Activated CD8-positive, alpha-beta memory T cell treated with anti-CD3 and anti-CD28 coated beads for 4 hours (primary cell): ENCODE measurements at places on chromosomes 16 and 17.

DNA sequence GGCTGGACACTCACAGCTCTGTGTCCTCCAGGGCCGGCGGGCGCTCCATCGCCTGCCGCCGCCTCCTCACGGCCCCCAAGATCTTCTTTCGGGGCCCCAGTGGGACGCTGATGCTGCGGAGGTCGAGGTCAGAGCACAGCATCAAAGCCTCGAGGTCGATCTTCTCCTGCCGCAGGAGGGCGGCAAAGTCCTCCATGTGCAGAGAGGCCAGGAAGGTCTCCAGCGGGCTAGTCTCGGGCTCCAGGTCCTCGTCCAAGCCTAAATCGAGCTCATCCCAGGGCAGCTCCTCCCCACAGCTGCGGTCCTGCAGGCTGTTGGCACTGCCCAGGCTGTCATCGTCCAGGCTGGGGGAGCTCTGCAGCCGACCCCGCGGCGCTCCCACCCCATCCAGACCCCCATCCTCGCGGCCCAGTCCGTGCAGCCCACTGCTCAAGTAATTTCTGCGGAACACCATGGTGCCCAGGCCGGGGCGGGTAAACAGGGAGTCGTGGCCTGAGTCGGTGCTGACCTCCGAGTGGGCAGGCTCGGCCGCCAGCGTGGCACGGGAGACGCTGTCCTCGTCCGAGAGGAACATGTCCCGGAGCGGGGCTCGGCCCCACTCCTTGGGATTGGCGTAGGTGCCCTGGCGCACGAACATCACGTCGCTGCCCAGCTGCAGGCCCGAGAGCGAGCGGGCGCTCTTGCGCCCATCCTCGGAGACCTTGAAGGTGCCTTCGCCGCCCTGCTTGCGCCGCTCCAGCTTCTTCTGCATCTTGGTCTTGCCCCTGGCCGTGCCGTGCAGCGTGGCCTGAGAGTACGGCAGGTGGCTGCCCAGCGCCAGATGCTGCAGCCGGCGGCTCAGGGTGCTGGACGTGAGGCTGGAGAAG lies 3.4 kb downstream of the USH1G start:
- no peak for DNase-seq

DNA sequence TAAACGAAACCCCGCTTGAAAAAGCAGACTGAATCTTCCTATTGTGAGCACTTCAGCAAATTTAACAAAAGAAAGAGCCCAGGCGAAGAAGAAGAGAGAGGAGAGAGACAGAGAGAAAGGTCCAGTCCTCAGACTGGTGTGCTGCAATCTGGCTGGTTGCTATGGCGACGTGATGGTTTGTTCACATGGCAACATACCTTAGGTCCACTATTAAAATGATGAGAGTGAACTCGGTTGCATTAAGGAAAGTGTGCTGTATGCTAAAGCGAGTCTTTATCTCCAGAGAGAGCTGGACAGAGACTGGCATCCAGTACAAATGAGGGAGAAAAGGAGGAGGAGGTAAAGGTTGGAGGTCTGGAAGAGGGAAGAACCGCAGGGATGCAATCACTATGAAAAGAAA lies 271.8 kb upstream of the ZFHX3 start:
- DNase-seq, result no peak

DNA sequence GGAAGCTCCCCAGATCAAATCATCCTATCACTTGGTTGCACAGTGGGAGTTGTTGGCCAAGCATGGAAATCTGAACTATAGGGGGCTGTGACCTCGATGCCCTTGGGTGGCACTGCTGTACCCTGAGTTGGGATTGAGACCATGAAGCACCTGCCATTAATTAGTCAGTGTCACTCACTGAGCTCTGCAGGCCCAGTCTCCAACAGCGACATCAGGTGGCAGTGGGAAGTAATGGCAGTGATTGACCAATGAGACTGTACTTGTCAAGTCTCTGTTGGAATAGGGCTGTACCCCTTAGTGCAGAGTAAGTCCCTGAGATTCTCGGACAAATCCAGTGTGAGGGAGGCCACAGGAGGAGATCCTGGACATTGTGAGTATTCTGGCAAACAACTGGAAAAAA lies 118.0 kb upstream of the RPL38 start:
- no peak for DNase-seq

DNA sequence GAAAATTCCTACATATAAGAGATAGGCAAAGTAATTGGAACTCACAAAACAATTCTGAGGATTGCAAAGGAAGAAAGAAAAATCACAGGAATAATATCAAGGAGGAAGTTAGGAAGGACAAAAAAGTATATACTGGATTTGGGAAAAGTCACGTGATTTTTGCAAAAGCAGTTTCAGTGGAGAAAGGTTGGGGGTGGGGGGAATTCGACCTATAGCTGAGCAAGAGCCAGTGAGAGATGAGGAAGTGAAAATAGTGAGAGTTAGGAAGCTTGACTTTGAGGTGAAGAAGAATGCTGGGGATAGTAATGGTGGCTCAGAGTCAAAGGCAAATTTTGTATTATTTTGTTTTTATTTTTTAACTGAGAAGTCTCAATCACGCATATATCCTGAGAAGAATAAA lies 438.0 kb upstream of the PMFBP1 start:
- no peak for DNase-seq

GRCh38 chr17:62665599-62665998 lies 38.1 kb downstream of the MRC2 start:
- no peak for DNase-seq

DNA sequence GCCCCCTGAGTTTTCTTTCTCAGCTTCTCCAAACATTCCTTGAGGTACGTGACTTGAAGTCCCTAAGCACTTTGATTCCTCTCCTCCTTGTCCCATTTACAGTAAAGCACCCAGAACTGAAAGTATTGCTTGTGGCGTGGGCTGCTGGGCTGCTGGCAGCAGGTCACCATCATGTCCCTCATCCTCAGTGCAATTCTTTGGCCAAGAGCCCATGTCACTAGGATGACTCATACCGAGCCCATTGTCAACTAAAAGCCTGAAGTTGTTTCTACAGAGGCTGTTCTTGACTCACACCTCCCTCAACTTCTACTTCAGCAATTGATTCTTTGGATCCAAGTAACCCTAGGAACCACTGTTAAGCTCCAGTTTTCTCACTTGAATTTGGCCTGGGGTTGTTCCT lies 54.3 kb downstream of the KPNA2 start:
- no peak for DNase-seq

DNA sequence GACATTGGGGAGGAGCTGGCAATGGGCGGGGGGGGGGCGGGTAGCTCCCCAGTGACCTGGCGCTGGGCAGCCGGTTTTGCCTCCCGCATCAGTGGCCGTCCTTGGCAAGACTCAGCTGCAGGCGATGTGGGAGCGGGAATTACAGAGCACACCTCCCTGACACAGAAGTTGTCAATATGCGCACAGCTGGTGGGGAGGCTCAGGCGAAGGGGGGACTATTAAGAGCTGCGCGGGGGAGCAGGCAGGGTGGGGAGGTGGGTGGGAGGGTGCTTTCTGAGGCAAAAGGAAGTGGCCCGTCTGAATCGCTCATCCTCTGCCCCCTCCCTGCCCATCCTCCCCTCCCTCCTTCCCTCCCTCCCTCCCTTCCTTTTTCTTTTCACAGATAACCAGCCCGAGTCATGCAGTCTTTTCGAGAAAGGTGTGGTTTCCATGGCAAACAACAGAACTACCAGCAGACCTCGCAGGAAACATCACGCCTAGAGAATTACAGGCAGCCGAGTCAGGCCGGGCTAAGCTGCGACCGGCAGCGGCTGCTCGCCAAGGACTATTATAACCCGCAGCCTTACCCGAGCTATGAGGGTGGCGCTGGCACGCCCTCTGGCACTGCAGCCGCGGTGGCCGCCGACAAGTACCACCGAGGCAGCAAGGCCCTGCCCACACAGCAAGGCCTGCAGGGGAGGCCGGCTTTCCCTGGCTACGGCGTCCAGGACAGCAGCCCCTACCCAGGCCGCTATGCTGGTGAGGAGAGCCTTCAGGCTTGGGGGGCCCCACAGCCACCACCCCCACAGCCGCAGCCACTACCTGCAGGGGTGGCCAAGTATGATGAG lies 44.0 kb downstream of the SREBF1 start:
- no peak for DNase-seq

DNA sequence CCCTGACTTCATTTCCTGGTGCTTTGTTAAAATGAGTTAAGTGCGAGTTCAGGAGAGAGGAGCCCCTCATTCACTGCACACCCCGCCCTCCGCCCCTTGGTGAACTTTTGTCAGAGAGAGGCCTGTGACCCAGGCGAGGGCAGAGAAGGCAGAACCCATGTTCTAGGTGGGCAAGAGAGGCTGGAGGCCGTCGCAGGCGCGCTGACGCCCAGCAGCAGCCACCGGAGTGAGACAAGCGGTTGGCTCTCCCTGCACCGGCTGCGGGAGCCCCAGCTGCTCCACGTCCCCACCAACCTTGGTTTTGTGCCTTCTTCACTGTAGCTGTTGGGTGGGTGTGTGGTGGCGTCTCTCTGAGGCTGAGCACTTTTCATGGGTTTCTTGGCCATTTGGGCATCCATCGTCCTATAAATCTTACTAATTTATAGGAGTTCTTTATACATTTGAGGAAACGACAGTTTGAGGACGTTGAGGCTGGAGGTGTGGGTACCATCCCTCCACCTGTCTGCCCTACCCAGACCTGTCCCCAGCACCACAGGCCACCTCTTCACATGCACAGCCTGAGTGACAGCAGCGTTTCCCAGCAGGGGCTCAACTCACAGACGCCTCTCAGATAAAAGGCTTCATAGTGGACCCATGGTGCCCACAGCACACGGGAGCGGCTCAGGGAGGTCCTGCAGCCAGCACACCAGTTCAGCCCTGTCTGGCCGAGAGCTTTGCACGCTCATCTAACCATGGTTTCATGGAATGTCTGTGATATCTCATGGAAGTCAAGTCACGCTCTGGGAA lies 45.2 kb upstream of the CBFA2T3 start:
- no peak for DNase-seq

GRCh38 chr16:84308120-84308519 lies 13.4 kb downstream of the WFDC1 start:
- no peak for DNase-seq

- no peak for DNase-seq
These were observed 7.1 kb upstream of the IL32 start for GRCh38 chr16:3058139-3059030.

- DNase-seq, result no peak
These were observed 52.1 kb upstream of the CNEP1R1 start for GRCh38 chr16:49972961-49973360.

GRCh38 chr16:3582276-3583165 lies 5.3 kb upstream of the NLRC3 start:
- no peak for DNase-seq

DNA sequence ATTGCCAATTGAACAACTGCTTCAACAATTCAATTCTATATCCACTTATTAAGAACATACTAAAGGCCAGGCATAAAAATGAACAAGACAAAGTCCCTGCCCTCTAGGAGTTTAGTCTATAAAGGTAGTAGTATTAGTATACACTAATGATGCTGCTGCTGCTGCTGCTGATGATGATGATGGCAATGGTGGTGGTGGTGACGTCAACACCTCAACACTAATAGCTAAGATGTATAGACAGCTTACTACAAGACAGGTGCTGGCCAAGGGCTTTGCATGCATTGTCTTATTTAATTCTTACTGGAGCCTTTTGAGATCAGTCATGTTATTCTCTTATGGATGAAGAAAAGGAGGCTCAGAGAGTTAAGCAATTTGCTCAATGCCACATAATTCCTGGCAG lies 164.4 kb upstream of the ASIC2 start:
- no peak for DNase-seq

DNA sequence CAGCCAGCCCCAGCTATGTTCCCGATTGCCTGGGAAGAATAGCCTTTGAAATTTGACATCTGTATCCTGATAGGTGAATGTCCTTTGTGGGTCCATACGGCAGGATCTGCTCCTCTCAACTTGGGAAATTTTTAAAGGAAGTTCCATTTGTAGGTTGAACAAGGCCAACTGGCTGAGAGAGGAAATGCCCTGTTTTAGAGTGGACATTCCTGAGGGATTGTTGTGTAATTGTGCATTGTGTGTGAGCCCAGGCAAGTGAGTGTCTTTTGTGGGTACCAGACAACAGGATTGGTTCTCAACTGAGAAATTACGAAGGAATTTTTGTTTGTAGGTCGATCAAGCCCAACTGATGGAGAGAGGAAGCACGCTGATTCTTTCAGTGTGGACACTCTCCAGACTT lies 2.6 kb upstream of the CPHXL2 start:
- no peak for DNase-seq

- DNase-seq, result no peak
These were observed 5.7 kb upstream of the SPNS2 start for GRCh38 chr17:4492721-4493561.

DNA sequence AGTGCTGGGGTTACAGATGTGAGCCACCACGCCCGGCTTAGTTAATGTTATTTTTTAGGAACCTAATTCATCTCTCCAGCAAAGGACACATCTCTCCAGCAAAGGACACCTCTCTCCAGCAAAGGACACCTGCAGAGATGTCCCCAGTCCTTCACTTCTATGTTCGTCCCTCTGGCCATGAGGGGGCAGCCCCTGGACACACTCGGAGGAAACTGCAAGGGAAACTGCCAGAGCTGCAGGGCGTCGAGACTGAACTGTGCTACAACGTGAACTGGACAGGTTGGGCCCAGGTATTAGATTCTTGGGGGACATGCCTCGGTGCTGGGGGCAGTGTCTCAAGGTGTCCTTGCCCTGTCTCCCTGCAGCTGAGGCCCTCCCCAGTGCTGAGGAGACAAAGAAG lies 4.7 kb downstream of the PFAS start:
- DNase-seq, result no peak

- DNase-seq, result no peak
These were observed 28.5 kb downstream of the CYTH1 start for GRCh38 chr17:78753316-78754250.

DNA sequence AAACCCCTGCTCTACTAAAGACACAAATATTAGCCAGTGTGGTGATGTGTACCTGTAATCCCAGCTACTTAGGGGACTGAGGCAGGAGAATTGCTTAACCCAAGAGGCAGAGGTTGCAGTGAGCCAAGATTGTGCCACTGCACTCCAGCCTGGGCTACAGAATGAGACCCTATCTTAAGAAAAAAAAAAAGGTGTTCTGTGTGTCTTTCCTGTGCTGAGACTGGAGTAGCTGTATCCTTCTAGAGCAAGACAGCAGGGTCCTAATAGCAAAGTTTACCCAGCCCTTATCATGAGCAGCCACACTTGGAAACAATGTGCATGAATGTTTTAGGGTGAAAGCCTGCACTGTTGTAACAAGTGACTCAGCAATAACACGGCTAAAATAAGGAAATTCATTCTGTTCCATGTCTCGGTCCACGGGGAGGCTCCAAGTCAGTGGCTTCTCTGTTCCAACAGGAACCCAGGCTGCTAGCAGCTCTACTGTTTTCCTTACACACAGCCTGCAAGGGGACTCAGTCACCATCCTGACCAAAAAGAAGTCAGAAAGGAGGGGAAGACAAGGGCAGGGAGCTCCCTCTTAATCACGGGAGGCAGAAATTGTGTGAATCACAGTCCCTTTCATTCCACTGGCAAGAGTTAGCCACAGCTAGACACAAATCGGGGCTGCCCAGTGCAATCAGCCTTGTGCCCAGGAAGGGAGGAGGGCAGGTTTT lies 7.1 kb upstream of the SLC5A11 start:
- DNase-seq, result no peak

GRCh38 chr16:12017558-12017957 lies 41.0 kb downstream of the SNX29 start:
- no peak for DNase-seq
